Fibroblast of skin of right biceps (primary cell): ENCODE measurements at places on chromosomes 6 and 20.

DNA sequence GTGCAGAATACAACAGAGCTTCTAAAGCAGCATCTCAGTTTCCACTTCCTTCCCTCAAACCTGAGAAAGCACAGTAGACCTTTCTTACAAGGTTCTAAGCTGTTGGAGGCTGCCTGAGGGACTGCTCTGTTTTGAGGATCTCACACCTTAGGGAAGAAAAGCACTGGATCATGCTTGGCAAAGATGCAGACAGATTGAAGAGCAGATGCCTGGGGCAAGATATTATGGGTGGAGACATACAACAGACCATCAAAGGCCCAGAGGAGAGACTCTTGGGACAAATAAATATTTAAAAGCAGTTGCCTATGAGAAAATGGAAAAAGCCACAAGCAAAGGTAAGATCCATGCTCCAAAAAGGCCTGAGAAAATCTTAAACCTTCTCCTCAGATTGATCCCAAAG, 6.2 kb downstream of the ZNF337 start:
- no peak for DNase-seq

- DNase-seq, result no peak
Observed at GRCh38 chr6:70314296-70314695, 11.4 kb upstream of the COL9A1 start.

DNA sequence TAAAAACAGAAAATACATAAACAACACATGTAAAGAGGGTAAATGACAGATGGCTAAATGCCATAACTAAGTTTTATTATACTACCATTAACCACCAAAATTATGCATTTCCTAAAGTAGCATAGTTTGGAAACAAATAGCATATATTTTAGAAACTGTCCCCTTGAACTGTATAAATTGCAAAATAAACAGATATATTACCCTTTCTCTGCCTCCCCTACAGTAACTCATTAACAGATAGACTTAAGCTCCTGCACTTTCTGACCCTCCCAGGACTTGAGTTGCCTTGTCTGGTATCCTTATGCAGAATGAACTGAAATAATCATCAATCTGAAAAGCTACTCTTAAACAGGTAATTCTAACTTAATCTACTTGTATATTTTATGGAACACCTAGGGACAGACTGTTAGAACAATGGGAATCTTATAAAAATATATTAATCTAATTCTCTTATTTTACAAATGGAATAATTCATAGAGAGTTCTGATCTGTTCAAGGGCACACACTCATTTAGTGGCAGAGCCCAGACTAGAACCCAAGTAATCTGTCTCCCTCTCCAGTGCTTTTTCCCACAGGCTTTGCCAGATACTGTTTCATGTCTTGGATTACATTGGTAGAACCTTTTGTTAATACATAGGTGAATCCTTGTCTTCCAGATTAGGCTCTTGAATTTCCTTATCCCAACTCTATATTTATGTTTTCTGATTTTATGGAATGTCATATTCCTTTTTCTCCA, 50.6 kb upstream of the LOC128125822 start:
- DNase-seq, result no peak

DNA sequence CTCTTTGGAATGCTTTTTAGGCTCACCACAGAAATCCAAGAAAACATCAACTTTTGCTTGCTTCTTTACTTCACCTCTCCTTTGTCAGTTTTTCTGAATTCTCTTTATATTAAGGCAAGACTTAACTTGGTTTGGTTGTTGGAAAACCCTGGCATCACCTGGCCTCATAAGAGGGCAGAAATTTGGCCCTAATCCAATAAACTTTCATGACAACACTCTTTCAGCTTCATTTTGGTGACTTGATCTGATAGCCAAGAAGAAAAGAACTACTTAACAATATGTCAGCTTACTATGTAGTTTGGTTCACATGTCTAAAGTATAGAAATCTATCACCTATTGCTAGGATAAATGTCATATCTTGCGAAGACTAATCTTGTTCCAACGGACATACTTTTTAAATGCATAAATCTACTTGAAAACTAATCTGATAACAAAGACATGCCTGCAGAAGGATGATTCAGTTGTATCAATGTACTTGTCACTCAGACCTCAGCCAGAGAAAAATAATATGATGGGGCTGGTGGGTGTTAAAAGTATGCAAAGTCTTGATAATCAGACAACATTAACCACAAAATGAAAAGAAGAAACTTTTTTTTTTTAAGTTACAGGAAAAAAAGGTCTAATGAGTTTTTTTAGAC, 19.3 kb upstream of the HBS1L start:
- DNase-seq, result no peak

GRCh38 chr6:119343167-119343566, 6.4 kb downstream of the MAN1A1 start:
- no peak for DNase-seq

- DNase-seq, result no peak
Observed at GRCh38 chr6:27593861-27594260, 121.0 kb upstream of the ZNF184 start.

DNA sequence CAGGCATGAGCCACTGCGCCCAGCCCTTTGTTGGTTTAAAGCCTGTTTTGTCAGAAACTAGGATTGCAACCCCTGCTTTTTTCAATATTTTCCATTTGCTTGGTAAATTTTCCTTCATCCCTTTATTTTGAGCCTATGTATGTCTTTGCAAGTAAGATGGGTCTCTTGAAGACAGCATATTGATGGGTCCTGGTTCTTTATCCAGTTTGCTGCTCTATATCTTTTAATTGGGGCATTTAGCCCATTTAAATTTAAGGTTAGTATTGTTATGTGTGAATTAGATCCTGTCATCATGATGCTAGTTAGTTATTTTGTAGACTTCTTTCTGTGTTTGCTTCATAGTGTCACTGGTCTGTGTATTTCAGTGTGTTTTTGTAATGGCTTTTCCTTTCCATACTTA, 46.8 kb downstream of the ZC2HC1B start:
- DNase-seq, result no peak

DNA sequence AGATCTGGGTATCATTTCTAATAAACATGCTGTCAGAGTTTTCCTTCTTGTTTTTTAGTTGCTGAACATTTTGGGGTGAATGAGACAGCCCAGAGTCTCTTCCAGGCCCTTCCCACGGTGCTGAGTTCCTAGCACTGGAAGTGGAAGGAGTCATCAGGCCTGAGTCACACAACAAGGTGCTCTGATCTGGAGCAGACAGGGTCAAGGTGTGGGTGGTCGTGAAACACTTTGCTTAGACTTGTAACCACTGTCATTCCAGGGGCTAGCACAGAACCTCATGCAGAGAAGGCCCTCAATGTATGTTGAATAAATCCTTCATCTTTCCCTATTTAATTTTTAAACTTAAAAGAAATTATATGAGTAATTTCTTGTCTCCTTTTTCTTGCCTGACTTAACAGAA, 60.6 kb downstream of the TXLNB start:
- DNase-seq, result peak; percentile 25

- DNase-seq, result no peak
Observed at GRCh38 chr20:6039766-6040165, 14.1 kb downstream of the LRRN4 start.
